A172 (cell line): ENCODE measurements at places on chromosomes 2 and 18. TPM values are rescaled to one million over a fixed set of nuclear protein-coding genes. Genes with fewer than 3 reads are reported as not detected.

RAD51AP2 gene
- total RNA-seq = 0.17 TPM in 1 of 2 replicates, not detected in the other

GRCh38 chr18:58863539-58864145 is 1.0 kb upstream of the ZNF532 start:
- no peak for DNase-seq

GRCh38 chr2:161131074-161131680 is 29.1 kb upstream of the TANK start:
- no peak for DNase-seq

GRCh38 chr2:100880730-100881129 is 60.8 kb downstream of the NPAS2 start:
- DNase-seq = peak; percentile 69

- no peak for DNase-seq
Measured at GRCh38 chr2:96146153-96146880, 1.1 kb upstream of the DUSP2 start.

GRCh38 chr2:11748861-11749645 is 2.6 kb downstream of the LPIN1 start:
- no peak for DNase-seq

- no peak for DNase-seq
Measured at GRCh38 chr2:41735006-41735405, 312.8 kb upstream of the PKDCC start.

- no peak for DNase-seq
Measured at GRCh38 chr18:3041843-3042242, 28.9 kb upstream of the LPIN2 start.

GALNT14 gene
- not detected in 2 replicates for total RNA-seq

GRCh38 chr18:45169610-45170009 is 445.7 kb upstream of the SLC14A2 start:
- DNase-seq = peak; percentile 72
